Esophagus squamous epithelium (tissue), 5 donors: ENCODE measurements at places on chromosomes 11 and 22.
A peak's percentile ranks its signal among the peaks of the same experiment; 100 is the strongest.

- H3K27ac ChIP-seq, result no peak overlapping the region
- DNase-seq, result no peak
- no peaks in the 10 kb centered on the region for H3K4me1 ChIP-seq
Observed at GRCh38 chr22:22855617-22856308, 31.9 kb upstream of the IGLL5 start.

DNA sequence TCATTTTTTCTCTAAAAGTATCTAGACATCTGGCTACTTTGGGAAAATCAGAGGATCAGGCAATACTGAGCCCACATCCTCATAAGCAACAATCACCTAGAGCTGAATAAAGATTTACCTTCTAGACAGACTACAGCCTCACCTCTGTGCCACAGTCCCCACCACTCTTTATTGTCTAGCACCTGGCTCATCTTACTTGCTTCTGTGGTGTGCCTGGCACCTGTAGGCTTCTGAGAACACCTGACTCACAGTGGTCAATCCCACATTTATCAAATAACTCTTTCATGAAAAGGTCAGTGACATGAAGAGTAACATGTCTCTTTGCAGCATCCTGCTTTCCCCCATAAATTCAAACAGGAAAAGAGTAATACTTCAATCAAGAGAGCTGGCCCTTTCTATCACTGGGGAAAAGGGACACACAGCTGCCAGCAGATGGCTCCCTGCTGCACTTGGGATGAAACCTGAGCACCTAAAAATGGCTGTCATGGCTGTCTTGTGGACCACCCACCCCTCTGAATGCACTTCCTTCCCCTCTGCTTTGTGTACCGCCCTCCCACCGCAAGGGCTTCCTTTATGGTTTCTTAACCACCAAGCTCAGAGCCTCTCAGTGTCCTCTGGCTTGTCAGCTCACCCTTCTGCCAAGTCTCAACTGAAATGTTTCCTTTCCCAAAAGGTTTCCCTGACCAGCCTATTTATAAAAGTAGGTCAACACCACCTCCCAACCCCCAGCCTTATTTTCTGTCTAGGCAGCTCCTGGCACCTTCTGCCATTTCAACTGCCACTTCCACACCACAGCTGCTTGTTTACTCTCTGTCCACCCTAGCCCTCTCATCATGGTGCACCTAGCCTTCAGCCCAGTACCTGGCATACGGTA lies 9.3 kb downstream of the TFIP11 start:
- DNase-seq, result no peak
- H3K27me3 ChIP-seq, result no peaks in the 10 kb centered on the region
- peak overlapping the region; percentile 54 for H3K27ac ChIP-seq
- H3K4me1 ChIP-seq, result no peaks in the 10 kb centered on the region
- H3K36me3 ChIP-seq, result peaks cover 66% of the 10 kb centered on the region

- DNase-seq, result no peak
- H3K4me3 ChIP-seq, result no peak overlapping the region
- no peaks in the 10 kb centered on the region for H3K27me3 ChIP-seq
- H3K4me1 ChIP-seq, result peaks cover 21% of the 10 kb centered on the region
- H3K27ac ChIP-seq, result no peak overlapping the region
Observed at GRCh38 chr11:15497366-15497765, 382.6 kb downstream of the INSC start.

DNA sequence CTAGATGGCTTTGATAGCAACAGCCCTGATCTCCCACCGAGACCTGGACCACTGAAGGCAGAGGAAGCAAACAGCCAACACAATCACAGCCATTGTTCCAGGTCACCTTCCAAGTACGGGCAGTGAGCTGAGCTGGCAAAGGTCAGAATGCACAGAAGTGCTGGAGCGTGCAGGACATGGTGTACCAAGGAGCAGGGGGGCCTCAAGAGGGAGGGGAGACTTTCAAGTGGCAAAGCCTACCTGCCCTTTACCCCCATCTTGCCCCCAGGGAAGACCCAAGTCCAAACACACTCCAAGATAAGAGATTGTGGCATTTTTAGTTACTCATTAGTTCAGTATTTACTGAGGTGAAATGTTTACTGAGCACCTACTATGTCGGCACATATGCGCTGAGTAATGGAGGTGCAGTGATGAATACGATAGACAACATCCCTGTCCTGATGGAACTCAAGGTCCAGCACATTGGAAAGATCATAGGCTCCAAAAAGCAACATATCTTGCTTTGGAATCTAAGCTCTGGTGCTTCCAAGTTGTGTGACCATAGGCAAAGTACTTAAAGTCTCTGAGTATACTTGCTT lies 26.0 kb upstream of the TTC12 start:
- H3K4me1 ChIP-seq, result no peaks in the 10 kb centered on the region
- no peaks in the 10 kb centered on the region for H3K36me3 ChIP-seq
- no peak for DNase-seq
- H3K4me3 ChIP-seq, result no peak overlapping the region

DNA sequence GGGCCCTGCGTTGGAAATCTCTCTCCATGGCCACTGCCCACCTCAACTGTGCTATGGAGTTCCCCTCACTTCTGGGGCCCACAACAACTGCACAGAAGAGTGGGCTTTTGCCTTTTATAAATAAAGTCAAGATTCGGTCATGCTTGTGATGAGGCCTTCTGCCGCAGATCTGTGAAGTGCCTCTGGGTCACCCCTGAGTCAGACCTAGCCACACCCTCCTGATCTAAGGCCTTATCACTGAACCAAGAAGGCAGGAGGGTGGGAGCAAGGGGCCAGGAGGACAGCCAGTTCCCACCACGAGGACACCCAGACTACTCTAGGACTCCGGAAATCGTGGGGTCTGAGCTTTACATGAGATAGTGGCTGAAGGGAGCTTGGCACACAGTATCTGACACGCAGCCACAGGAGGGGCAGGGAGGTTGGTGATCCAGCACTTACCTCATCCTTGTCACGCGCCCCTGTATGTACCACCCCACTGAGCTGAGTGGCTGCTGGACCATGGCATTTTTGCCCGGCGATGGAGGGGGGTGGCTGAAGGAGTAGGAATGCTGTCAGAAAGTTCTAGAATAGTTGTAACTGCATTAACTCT lies 115.7 kb downstream of the ABTB2 start:
- no peaks in the 10 kb centered on the region for H3K27me3 ChIP-seq
- no peak overlapping the region for H3K4me3 ChIP-seq
- H3K27ac ChIP-seq, result no peak overlapping the region
- H3K4me1 ChIP-seq, result peaks cover 15% of the 10 kb centered on the region
- no peak for DNase-seq

DNA sequence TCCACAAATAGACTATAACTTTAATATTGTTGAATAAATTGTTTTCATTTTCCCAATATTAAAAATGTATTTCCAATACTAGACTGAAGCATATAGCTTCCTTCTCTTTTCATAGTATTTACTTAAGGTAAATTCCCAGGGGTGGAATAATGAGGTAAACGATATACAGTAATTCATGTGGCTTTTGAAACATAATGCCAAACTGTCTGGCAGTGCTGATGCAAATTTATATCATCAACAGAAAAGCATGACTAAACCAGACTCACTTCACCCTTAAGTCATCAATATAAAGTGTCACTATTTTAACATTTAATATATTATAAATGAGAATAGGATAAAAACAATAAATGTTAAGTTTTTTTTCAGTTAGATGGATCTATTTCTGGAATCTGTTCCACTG lies 13.6 kb downstream of the C2CD3 start:
- no peaks in the 10 kb centered on the region for H3K4me1 ChIP-seq
- H3K36me3 ChIP-seq, result no peaks in the 10 kb centered on the region
- no peak overlapping the region for H3K27ac ChIP-seq
- no peak overlapping the region for H3K4me3 ChIP-seq

- no peaks in the 10 kb centered on the region for H3K4me1 ChIP-seq
- H3K36me3 ChIP-seq, result peaks cover 2% of the 10 kb centered on the region
- DNase-seq, result no peak
- H3K4me3 ChIP-seq, result no peak overlapping the region
Observed at GRCh38 chr22:35731321-35731720, 13.6 kb downstream of the APOL5 start.

- DNase-seq, result no peak
- H3K4me1 ChIP-seq, result no peaks in the 10 kb centered on the region
- no peaks in the 10 kb centered on the region for H3K36me3 ChIP-seq
Observed at GRCh38 chr11:15170698-15171097, 56.0 kb downstream of the INSC start.

GRCh38 chr11:120304526-120304925 lies 20.6 kb upstream of the TLCD5 start:
- no peak overlapping the region for H3K4me3 ChIP-seq
- no peak for DNase-seq
- H3K27me3 ChIP-seq, result peaks cover 8% of the 10 kb centered on the region
- H3K27ac ChIP-seq, result no peak overlapping the region

GRCh38 chr22:45296628-45297297 lies 12.0 kb downstream of the UPK3A start:
- no peak overlapping the region for H3K27ac ChIP-seq
- H3K36me3 ChIP-seq, result no peaks in the 10 kb centered on the region
- no peak for DNase-seq
- H3K4me3 ChIP-seq, result no peak overlapping the region
- H3K27me3 ChIP-seq, result no peaks in the 10 kb centered on the region
- no peaks in the 10 kb centered on the region for H3K4me1 ChIP-seq

- no peaks in the 10 kb centered on the region for H3K27me3 ChIP-seq
- no peak overlapping the region for H3K27ac ChIP-seq
- no peaks in the 10 kb centered on the region for H3K4me1 ChIP-seq
- no peak for DNase-seq
Observed at GRCh38 chr22:26957897-26958296, 300.5 kb downstream of the MIAT start.

DNA sequence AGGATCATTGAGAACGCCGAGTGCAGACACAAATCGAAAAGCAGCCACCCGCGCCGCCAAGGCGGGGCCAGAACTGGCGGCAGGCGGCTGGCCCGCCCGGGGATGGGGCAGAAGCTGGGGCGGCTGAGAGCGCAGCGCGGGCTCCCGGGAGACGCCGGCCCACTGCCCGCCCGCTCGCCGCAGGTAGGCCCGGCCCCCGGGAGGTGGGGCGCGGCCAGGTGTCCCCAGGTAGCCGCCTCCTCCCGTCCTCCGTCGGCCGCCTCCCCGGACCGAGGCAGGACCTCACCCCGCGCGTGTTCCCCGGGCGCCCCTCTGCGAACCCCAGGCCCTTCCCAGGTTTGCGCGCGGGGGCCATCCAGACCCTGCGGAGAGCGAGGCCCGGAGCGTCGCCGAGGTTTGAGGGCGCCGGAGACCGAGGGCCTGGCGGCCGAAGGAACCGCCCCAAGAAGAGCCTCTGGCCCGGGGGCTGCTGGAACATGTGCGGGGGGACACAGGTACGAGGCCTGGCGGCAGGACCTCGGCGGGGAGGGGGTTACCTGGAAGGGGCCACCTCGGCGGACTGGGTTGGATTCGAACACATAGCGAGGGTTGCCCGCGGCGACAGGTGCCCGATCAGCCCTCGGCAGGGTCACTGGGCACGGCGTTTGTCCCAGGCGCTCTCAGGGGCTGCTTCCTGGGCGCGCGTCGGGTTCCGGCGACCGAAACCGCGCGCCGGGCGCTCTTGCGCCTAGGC lies at the start of gene PRRG4:
Gene PRRG4, plus strand, starts transcription at position 248 of the 733 bp plus-strand sequence. CDS start 603 bp downstream, outside the sequence.
- no peaks in the 10 kb centered on the region for H3K36me3 ChIP-seq
- peak within 1 kb of the TSS; percentile 88 for H3K4me3 ChIP-seq
- no peak for DNase-seq
- H3K27me3 ChIP-seq, result peaks cover 17% of the 10 kb centered on the region
- H3K27ac ChIP-seq, result peak within 1 kb of the TSS; percentile 94

DNA sequence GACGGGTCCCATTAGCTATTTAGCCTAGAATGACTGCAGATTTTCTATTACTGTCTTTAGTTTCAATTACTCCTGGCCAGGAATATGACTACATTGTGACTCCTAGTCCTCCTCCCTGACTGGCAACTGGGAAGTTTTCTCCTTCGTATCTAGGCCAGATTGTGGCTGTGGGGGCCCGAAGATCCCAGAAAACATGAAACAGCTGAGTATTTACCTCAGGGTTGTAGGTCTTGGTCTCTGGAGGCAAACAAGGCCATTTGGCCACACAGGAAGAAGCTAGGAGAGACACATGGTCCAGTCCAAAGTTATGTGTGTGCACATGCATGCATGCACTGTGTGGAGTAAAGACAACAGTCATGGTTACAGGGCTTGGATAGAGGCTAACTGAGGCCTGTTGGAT lies 10.2 kb upstream of the GDPD4 start:
- DNase-seq, result no peak
- H3K4me3 ChIP-seq, result no peak overlapping the region
- H3K36me3 ChIP-seq, result no peaks in the 10 kb centered on the region

- H3K27me3 ChIP-seq, result no peaks in the 10 kb centered on the region
- H3K4me1 ChIP-seq, result no peaks in the 10 kb centered on the region
- H3K4me3 ChIP-seq, result no peak overlapping the region
- no peaks in the 10 kb centered on the region for H3K36me3 ChIP-seq
- DNase-seq, result no peak
- H3K27ac ChIP-seq, result no peak overlapping the region
Observed at GRCh38 chr11:75780888-75781287, 12.3 kb downstream of the DGAT2 start.

DNA sequence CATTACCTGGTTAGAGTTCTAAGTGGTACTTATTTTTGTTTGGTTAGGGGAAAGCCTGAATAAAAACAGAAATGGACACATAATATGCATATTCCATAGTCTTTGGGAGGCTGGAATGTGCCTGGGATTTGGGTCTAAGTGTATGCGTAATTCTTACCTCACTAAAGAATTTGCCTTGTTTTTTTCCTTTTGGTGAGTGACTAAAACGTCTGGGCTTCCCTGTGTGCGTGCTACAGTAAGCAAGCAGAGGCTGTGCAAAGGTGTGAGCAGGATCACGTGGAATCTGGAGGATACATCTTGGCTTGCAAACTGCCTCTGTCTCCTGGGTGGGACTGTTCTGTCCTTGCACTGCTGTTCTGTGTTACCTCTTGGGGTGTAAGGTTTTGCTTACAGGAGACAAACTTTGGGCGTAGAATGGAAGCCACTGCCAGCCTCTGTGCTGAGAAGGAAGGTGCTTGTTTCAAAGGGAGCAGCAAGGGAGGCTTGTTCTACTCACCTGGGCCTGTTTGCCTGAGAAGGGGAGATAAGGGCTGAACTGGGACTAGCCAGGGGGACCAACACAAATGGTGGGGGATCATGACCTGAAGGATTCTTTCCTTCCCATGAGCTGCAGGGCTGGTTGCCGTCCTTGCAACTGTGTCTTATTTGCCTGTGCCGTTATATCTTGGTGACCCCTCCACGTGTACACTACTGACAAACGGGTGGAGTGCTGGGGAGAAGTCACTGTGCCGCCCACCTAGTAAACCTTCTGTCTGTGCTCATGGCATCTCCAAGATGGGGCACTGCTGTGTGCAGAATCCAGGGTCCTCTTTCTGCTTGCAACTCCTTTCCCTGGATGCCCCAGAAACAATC lies 4.5 kb downstream of the NEAT1 start:
- peak overlapping the region; percentile 100 for H3K27ac ChIP-seq
- peaks cover 38% of the 10 kb centered on the region for H3K36me3 ChIP-seq
- DNase-seq, result no peak
- H3K4me1 ChIP-seq, result peaks cover 59% of the 10 kb centered on the region
- H3K4me3 ChIP-seq, result peak overlapping the region; percentile 95
